Suppressor macrophage (primary cell): ENCODE measurements at places on chromosomes 4 and X.

GRCh38 chrX:11537141-11537540, 128.6 kb downstream of the ARHGAP6 start:
- DNase-seq: no peak

DNA sequence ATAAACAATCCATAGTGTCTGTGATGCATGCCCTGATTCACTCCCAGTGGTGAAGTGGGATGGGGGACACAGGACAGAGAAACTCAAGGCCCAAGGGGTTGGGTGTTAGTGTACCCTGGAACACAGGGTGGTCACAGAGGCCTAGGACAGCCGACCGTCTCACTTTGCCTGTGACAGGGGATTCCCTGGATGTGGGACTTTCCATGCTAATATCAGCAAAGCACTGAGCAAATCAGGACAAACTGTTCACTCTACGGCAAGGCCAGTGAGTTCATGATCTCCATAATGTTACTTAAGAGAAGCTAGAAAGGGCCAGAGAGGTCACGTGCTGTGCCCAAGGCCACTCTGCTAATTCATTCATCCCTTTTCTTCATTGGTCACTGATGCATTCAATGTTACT, 158.7 kb upstream of the RBPJ start:
- no peak for DNase-seq

DNA sequence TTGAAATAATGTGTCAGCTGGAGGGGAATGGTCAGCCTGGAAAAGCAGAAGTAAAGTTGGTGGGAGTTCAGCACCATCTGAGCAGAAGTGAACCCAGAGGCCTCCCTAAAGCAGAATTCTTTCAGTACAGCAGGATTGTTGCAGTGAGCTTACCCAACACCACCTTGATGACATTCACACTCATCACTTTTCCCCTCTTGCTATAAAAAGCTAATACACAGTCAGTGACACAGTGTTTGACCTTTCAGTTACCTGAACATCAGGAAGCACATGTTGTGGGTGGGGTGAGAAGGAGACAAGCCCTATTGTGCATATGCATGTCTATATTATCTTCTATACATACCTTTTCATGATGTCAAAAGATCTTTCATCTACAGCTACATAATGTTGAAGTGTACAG, 624.7 kb upstream of the ZFP42 start:
- DNase-seq: no peak

DNA sequence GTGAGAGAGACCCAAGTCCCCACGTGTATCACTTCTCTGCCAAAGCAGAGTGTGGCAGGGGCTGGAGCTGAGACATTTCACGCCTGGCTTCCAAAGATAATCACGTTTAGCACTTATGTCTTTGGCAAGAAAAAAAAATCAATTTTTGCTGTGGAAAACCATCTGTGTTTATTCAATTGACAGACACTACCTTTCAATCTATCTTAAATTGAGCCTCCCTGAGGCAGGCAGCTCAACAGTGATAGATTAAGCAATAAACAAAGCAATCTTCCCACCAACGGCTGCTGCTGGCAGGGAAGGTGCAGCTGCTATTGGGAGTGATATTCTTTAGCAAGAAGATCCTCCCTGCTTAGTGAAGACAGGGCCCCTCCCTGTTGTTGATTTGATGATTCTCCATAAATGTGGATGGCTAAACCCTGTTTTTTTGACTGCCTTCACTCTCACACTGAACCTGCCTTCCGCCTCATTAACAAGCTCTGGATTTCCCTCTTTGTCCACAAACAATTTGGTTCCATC, 11.6 kb upstream of the MAGEB17 start:
- no peak for DNase-seq

GRCh38 chr4:40844261-40844660, 94.5 kb downstream of the NSUN7 start:
- DNase-seq: no peak

- DNase-seq: no peak
Observed at GRCh38 chr4:173917255-173917960, 366.1 kb downstream of the FBXO8 start.

DNA sequence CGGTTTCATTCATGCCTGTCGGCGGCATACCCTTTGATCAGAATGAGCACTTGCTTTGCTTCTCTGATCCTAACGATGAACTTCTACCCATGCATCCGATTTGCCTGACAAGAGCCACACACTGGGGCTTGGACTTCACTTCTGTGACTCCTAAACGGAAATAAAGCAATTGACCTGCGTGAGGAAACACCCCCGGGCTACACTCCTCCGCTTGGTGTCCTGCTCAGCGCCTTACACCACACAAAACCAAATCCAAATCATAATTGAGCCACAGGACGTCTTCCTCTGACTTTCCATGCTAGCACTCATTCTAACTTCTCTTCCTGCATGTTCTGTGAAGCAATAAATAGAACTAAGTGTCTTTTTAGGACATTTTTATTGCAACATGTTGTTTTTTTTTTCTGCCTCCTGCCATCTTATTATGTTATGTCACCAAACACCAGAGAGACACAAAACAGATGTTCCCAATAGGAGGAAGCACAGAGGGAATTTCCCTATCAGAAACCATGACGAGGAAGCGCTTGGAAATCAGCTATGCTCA, 110.8 kb upstream of the FAM9B start:
- DNase-seq: peak; percentile 31

DNA sequence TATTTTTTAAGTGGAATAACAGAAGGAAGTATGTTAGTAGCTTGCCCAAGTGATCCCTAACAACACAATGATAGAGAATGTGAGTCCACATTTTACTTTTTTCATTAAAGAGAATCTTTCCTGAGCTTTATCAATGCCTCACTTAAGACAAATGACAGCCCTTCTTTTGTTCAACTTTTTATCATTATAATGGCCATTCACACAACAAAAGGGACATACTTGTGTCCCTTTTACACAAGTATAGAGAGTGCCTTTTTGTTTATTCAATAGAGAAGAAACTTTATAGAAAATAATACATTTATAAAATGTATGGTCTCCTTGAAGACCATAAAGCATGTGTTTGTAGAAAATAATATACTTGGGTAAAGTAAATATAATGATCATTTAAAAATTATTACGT, 96.3 kb downstream of the PDE5A start:
- no peak for DNase-seq

DNA sequence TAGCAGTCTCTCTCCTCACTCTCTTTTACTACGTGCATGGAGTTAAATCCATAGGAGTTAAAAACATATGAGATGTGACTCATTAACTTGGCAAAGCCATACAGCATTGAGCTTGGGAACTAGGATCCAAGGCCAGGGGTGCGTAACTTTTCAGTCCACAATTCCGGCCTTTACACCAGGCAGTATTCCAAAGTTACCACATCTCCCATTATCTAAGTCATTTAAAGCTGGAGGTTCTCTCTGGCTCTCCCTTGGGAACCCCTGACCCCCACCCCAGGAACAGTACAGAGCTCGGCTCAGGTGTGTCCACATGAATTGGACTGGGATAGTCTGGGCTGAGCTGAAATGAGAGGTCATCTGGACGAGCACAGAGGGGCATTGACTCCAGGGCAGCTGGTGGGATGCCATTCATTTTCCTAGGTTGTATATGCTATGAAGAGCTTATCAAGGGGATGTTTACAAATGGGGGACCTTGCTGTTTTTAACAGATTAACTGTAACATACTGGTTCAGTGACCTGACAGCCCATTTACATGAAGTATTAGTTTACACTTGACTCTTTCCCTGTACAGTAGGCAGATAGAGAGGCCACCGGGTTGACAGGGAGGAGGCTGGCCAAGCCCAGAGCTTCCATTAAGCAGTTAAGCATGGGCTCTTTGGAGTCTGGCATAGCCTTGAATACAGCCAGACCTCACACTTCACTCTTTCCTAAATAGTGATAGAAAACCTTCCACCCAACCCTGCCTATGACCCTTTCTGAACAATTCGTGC, 128.8 kb downstream of the RAB28 start:
- no peak for DNase-seq

- no peak for DNase-seq
Observed at GRCh38 chrX:73647212-73647611, 84.2 kb downstream of the CHIC1 start.

- DNase-seq: peak; percentile 68
Observed at GRCh38 chrX:50075630-50076339, 125.0 kb downstream of the AKAP4 start.

GRCh38 chr4:38574559-38575333, 89.3 kb upstream of the KLF3 start:
- DNase-seq: peak; percentile 84

DNA sequence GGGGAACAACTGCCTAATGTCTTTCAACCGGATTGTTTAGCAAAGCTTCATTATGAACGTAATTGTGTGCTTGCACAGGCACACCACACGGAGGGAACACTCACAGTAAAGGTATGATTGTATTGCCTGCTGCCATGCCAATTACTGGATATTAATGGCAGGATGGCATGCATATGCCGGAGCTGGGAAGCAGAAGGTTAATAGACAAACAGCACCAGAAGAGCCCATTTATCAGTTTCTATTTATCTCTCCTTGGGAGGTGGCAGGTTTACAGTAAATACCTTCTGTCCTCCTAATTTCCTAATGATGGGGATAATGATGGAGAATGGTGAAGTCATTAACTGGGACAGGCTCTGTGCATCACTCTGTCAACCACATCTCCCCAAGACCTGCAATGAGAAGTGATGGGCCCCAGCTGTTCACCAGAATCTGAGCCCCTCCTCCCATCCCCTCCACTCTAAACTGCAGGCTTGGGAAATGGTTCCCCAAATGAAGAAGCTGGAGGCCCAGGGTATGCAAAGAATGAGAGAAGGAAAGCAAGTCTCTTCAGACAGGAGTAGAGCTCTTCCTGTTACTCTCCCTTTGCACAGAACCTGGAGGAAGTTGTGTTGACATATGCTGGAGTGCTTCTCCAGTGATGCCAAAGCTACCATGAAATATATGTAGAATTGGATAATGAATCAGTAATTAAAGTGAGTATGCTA, 160.8 kb downstream of the NAA11 start:
- no peak for DNase-seq

DNA sequence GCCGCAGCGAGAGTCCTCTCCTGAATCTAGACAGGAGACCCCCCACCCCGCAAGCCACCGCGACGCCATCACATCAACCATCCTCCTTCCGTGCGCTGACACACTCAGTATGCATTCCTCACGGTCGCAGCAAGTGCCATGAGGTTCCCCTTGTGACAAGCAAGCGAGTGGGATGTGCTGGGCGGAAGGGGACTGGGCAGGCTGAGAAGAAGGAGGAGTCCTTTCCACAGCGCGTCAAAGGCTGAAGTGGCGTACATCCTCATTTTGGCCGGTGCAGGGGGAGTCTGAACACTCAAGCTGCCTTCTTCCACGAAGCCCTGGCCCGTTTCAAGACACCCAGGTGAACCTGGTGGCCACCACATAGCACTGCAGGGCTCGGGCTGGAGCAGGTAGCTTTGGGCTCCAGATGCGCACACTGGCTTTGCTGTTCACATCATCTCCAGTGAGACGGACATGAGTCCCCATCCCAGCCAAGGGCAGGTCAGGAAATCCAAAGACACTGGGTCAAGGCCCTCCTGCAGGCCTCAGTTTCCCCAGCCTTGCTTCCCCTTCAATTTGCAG, 30.4 kb downstream of the CCNQ start:
- no peak for DNase-seq

- DNase-seq: no peak
Observed at GRCh38 chr4:41213625-41214135, 662 bp downstream of the APBB2 start.

DNA sequence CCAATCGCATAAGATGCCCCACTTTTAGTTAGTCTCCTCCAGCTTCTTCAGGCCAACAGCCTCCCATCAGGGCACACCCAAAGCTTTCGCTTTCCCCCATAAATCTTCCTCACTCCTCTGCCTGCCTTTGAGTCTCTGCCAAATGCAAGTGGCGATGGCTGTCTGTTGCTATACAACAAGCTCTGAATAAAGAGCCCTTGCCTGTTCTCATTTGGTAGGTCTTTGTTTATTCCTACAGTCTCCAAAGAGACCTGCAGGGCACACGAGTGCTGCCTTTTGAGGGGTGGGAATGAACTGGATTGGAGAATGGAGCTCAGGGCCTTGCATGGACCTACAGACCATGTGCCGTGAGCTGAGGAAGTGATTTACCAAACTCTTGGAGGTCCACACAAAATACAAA, 52.2 kb upstream of the SOD3 start:
- DNase-seq: no peak

- DNase-seq: peak; percentile 28
Observed at GRCh38 chrX:16063141-16063540, 60.2 kb upstream of the GRPR start.
